ENCODE measurements at places on chromosomes 1 and 21. TPM values are rescaled to one million over a fixed set of nuclear protein-coding genes. Genes with fewer than 3 reads are reported as not detected.

FAM110D gene
- 5.1 TPM for total RNA-seq

BROX gene
- 39.7 TPM for total RNA-seq

CYP4A22 gene
- not detected for total RNA-seq

AGO1 gene
- 31.0 TPM for total RNA-seq

ANKRD65 gene
- total RNA-seq = 0.38 TPM

GRCh38 chr1:75083848-75084514, 50.2 kb upstream of the LHX8 start:
- H3K27me3 ChIP-seq = no peaks in the 10 kb centered on the region
- H3K4me1 ChIP-seq = no peaks in the 10 kb centered on the region
- DNase-seq = no peak
- H3K36me3 ChIP-seq = no peaks in the 10 kb centered on the region

DNA sequence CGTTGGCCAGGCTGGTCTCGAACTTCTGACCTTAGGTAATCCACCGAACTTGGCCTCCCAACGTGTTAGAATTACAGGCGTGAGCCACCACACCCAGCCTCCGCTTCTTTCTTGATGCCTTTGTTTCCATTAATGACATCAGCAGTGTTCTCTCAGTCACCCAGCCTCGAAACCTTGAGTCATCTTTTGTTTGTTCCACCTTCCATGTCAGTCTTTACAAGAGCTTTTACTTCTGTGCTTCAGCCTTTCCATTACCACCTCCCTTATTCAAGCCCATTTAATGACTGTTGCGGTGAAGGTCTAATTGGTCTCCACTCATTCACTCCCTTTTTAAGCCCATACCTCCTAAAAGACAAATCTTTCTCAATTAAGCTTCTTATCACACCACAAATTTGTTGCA, 146.6 kb upstream of the ADGRL2 start:
- H3K27ac ChIP-seq = no peak overlapping the region
- H3K36me3 ChIP-seq = no peaks in the 10 kb centered on the region

- no peaks in the 10 kb centered on the region for H3K27me3 ChIP-seq
- H3K27ac ChIP-seq = no peak overlapping the region
- no peak for DNase-seq
- H3K4me1 ChIP-seq = no peaks in the 10 kb centered on the region
- H3K36me3 ChIP-seq = no peaks in the 10 kb centered on the region
Observed at GRCh38 chr21:41483415-41483814, 24.5 kb downstream of the TMPRSS2 start.

- H3K36me3 ChIP-seq = no peaks in the 10 kb centered on the region
- no peaks in the 10 kb centered on the region for H3K4me1 ChIP-seq
- H3K27ac ChIP-seq = no peak overlapping the region
- no peak overlapping the region for H3K4me3 ChIP-seq
- no peak for DNase-seq
- no peaks in the 10 kb centered on the region for H3K27me3 ChIP-seq
Observed at GRCh38 chr1:8889925-8890785, 11.7 kb upstream of the ENO1 start.

DNA sequence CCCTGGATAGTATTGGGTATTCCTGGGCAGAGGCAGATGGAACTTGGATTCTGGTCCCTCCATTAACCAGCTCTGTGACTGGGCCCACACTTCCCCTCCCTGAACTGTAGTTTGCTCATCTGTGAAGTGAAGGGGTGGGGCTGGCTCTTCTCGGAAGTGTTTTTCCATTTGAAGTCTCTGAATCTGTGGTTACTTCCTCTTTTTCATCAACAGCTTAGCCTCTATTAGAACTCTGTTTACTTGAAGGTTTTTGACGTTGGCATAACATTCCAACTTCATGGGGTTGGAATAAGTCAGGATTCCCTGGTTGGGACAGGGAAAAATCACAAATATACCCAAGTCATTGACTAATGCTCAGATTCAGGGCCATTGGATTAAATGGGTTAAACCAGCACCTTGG, 3.6 kb downstream of the KIAA0040 start:
- H3K36me3 ChIP-seq = no peaks in the 10 kb centered on the region
- DNase-seq = no peak
- H3K27me3 ChIP-seq = no peaks in the 10 kb centered on the region

- H3K27me3 ChIP-seq = no peaks in the 10 kb centered on the region
- no peak overlapping the region for H3K27ac ChIP-seq
- no peak overlapping the region for H3K4me3 ChIP-seq
- DNase-seq = no peak
- H3K4me1 ChIP-seq = no peaks in the 10 kb centered on the region
- H3K36me3 ChIP-seq = no peaks in the 10 kb centered on the region
Observed at GRCh38 chr1:33852711-33853110, 11.2 kb upstream of the HMGB4 start.

GRCh38 chr1:91753878-91754277, 132.1 kb downstream of the TGFBR3 start:
- no peaks in the 10 kb centered on the region for H3K4me1 ChIP-seq
- H3K27me3 ChIP-seq = no peaks in the 10 kb centered on the region
- no peak overlapping the region for H3K27ac ChIP-seq
- DNase-seq = no peak
- H3K36me3 ChIP-seq = no peaks in the 10 kb centered on the region

DNA sequence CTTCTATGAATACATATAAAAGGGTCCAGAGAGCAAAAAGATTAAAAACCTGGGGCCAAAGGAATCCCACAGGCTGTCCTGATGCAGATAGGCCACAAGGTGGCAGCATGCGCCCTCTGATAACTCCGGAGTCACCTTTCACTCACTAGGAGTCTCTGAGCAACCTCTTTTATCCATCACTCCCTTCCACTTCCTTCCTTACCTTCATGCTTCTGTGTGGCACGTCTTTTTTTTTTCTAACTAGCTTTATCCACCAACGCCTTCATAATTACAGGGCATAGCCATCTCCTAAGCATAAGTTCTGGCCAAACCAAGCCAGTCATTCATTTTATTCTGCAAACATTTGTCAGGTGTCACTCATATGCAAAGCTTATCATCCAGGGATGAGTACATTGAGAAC, 3.9 kb upstream of the PGLYRP4 start:
- H3K27me3 ChIP-seq = no peaks in the 10 kb centered on the region
- DNase-seq = peak; percentile 54
- no peaks in the 10 kb centered on the region for H3K4me1 ChIP-seq
- no peak overlapping the region for H3K27ac ChIP-seq
- H3K36me3 ChIP-seq = no peaks in the 10 kb centered on the region

- no peak overlapping the region for H3K27ac ChIP-seq
- no peaks in the 10 kb centered on the region for H3K4me1 ChIP-seq
- H3K27me3 ChIP-seq = peaks cover 25% of the 10 kb centered on the region
- no peak for DNase-seq
- no peaks in the 10 kb centered on the region for H3K36me3 ChIP-seq
Observed at GRCh38 chr1:206135248-206135647, 18.1 kb upstream of the AVPR1B start.

- H3K27ac ChIP-seq = no peak overlapping the region
- no peaks in the 10 kb centered on the region for H3K36me3 ChIP-seq
- H3K4me1 ChIP-seq = no peaks in the 10 kb centered on the region
- no peaks in the 10 kb centered on the region for H3K27me3 ChIP-seq
- no peak overlapping the region for H3K4me3 ChIP-seq
Observed at GRCh38 chr1:217718873-217719272, 87.7 kb downstream of the SPATA17 start.

DNA sequence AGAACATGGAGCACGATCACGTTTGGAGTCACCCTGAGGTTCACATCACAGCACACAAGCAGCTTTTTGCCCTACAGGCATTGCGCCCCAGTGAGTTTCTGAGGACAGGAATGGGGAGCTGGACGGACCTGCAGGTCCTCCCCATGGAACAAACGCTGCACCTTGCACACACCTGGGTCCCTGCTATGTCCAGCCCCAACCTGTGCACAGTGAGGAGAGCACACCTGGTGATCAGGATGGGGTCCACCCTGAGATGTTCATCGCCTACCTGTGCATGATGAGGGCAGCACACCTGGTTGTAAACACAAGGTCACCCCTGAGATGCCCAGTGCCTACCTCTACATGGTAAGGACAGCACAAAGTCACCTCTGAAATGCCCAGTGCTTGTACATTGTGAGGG, 45.9 kb downstream of the TCP10L start:
- H3K4me3 ChIP-seq = no peak overlapping the region
- peaks cover 10% of the 10 kb centered on the region for H3K4me1 ChIP-seq
- no peaks in the 10 kb centered on the region for H3K27me3 ChIP-seq
- no peak for DNase-seq
- no peak overlapping the region for H3K27ac ChIP-seq

- no peaks in the 10 kb centered on the region for H3K27me3 ChIP-seq
- no peak for DNase-seq
- H3K4me1 ChIP-seq = peaks cover 6% of the 10 kb centered on the region
- H3K36me3 ChIP-seq = no peaks in the 10 kb centered on the region
- H3K27ac ChIP-seq = no peak overlapping the region
Observed at GRCh38 chr1:27655151-27655937, 16.6 kb downstream of the IFI6 start.
